Renal cortex interstitium (tissue), 15 donors: ENCODE measurements at places on chromosomes 7 and 10. TPM values are rescaled to one million over a fixed set of nuclear protein-coding genes. Genes with fewer than 3 reads are reported as not detected.

GRCh38 chr7:92044940-92045339 lies 89.3 kb downstream of the CYP51A1 start:
- no peak for DNase-seq

DNA sequence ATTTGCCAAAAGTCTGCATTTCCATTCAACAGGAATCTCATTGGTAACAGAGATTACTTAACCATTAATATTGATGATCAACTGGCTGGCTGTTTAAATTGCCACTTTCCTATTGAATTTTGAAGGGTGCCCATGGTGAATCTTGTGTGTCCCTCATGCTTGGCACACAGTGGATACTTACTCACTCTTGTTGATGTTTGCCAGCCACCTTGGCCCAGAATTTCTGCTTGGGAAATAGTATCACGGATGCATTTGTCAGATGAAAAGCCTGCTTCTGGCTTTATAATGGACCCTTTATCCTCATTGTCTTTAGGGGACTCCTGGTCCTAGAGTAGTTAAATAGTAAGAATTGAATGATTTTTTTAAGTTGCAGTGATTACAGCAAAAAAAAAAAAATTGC lies 52.0 kb downstream of the MMRN2 start:
- DNase-seq, result no peak

DNA sequence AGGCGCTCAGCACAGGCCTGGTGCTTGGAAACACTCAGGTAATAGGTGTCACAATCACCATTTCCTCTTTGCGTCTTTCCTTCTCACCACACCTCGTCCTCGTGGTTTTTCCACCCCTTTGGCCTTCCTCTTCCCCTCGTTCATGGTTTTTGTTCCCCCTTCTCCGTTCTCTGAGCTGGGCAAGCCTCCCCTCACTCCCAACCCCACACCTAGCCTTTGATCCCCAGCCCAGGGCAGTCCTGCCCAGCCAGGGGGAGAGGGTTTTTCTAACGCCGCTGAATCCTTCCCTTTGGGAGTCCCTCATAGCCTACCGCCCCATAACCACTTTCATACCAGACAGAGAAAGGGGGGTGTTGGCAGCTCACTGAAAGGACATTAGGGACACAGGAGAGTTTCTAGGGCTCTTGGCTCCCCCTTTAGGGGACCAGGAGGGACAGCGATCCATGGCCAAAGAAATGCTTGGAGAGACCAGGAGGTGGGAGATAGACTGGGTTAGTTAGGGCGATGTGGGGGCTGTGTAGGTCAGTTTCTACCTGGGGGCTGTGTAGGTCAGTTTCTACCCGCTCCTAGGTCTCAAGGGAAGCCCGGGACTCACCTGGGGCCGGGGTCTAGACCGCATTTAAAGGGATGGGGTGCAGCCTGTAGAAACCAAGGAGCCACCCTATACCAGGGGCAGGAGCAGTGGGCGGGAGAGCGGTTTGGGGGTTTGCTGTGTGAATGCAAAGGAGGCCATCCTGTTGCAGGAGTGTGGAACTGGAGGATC lies 1.4 kb downstream of the EPHB4 start:
- DNase-seq, result no peak

GRCh38 chr10:69353977-69354635 lies 62.6 kb downstream of the TACR2 start:
- no peak for DNase-seq

GRCh38 chr7:100965045-100965722 lies 4.2 kb upstream of the MUC12 start:
- no peak for DNase-seq

- no peak for DNase-seq
These were observed 3.6 kb downstream of the TEX47 start for GRCh38 chr7:88791891-88792290.

DNA sequence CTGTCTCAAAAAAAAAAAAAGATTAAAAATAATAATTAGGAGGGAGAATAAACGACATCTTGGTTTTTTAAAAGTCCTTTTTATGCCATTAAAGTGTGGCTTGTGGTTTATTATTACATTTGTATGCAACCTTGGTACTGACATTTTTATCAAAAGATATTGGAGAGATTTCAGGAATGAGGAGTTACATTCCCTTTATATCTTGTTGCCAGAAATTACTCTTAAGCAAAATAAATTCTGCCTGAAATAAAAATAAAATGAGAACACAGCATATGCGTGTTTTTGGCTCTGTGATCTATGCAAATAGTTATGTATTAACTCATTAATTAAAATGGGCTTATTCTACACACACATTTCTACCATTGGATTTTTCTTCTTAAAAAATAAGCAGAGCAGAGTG lies 202.4 kb downstream of the BICC1 start:
- DNase-seq, result no peak

DNA sequence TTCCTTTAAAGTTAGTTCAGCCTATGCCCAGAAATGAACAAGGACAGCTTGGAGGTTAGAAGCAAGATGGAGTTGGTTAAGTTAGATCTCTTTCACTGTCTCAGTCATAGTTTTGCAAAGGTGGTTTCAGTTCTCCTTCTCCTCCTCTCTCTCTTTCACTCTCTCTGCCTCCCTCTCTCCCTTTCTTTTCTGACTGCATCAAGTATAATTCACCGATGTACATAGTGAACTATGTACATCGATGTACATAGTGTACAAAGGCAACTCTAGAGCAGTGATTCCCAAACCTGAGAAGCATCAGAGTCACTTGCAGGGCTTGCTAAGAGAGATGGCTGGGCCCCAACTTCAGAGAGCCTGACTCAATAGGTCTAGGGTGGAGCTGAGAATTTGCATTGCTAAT lies 1259.7 kb downstream of the TYW1 start:
- DNase-seq, result no peak

- peak; percentile 99 for DNase-seq
These were observed 36.8 kb downstream of the MYOF start for GRCh38 chr10:93445097-93445960.

DNA sequence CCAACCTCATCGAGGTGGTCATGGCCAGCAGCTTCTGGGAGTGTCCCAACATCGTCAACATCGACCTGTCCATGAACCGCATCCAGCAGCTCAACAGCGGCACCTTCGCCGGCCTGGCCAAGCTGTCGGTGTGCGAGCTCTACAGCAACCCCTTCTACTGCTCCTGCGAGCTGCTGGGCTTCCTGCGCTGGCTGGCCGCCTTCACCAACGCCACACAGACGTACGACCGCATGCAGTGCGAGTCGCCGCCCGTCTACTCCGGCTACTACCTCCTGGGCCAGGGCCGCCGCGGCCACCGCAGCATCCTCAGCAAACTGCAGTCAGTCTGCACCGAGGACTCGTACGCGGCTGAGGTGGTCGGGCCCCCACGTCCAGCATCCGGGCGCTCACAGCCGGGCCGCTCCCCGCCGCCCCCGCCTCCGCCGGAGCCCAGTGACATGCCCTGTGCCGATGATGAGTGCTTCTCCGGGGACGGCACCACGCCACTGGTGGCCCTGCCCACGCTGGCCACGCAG lies 75.0 kb downstream of the ELFN1 start:
- DNase-seq, result no peak

DNA sequence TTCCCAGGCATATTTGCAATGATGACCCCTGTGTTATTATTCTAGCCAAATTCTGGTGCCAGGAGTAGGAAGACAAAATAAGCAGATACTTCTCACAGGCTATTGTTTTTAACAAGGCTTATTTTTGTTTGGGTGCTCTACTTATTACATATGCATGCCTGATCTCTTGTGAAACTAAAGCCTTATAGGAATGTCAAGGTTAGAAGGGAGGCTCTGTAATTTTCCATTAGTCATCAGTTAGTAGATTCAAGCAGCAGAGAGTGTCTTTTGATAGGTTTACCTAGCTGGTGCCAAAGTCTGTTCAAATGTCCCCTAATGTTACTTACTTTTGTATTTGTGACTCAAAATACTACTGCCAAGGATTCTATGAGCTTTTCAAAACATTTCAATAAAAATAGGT lies 11.7 kb upstream of the TMEM106B start:
- DNase-seq, result peak; percentile 7

DNA sequence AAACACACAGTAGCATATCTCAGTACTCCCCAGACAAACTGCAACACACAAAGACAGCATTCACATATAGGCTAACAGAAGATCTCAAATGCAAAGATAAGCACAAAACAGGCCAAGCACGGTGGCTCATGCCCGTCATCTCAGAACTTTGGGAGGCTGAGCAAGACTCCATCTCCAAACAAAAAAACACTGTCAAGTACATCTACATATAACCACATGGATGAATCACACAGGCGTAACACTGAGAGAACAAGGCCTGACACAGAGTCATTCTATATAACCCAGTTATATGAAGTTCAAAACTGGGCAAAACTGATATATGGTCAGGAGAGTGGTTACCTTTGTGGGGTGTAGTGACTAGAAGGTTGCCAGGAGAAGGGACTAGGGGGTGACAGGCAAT lies 506.4 kb downstream of the KCNMA1 start:
- no peak for DNase-seq

- DNase-seq, result no peak
These were observed 7.3 kb upstream of the KLHDC10 start for GRCh38 chr7:130063036-130063435.

GRCh38 chr7:85480666-85481065 lies 293.8 kb upstream of the SEMA3D start:
- DNase-seq, result no peak

GRCh38 chr7:112083776-112084355 lies 122.3 kb downstream of the DOCK4 start:
- no peak for DNase-seq

GRCh38 chr7:7427363-7427762 lies 108.3 kb downstream of the COL28A1 start:
- no peak for DNase-seq

- no peak for DNase-seq
These were observed 465.2 kb downstream of the NRG3 start for GRCh38 chr10:82340166-82340565.

- DNase-seq, result no peak
These were observed 507.8 kb downstream of the SORCS3 start for GRCh38 chr10:105148921-105149320.

- no peak for DNase-seq
These were observed 243.3 kb upstream of the RNF32 start for GRCh38 chr7:156397249-156397648.

DNA sequence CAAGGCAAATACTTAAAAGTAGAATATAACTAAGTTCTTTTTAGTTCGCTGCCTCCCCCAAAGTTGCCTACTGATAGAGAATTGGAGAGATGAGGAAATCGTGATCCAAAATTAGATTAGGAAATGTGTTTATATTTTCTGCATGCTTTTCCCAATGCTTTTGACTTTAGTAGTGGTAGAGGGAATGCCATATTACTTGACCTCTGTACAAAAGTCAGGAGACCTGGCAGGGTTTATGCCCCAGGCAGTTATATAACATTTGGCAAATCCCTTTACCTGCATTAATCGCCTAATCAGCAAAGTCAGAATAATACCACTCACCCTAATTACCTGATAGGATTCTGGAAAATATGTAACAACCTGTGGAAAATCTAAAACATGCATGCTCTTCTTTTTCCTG lies 142.9 kb downstream of the ANKRD30A start:
- DNase-seq, result no peak

- DNase-seq, result no peak
These were observed 17.6 kb upstream of the EXOC6 start for GRCh38 chr10:92830478-92831389.

The GPR15LG gene
- polyA plus RNA-seq, result 0.53 TPM

The CUBN gene
- 202 TPM for polyA plus RNA-seq

The GIMAP8 gene
- polyA plus RNA-seq, result 7.1 TPM

The INA gene
- polyA plus RNA-seq, result 0.64 TPM

The SUN3 gene
- polyA plus RNA-seq, result 0.58 TPM

The ANKRD61 gene
- 3.9 TPM for polyA plus RNA-seq

The CDNF gene
- 3.3 TPM for polyA plus RNA-seq

The GFRA1 gene
- polyA plus RNA-seq, result 30.2 TPM

The RET gene
- polyA plus RNA-seq, result 43.4 TPM

The C10orf67 gene
- polyA plus RNA-seq, result 2.1 TPM

The GIMAP2 gene
- 6.9 TPM for polyA plus RNA-seq

The ADCY1 gene
- 3.8 TPM for polyA plus RNA-seq

The EVX1 gene
- polyA plus RNA-seq, result 0.09 TPM

The NKX1-2 gene
- polyA plus RNA-seq, result not detected

The PILRB gene
- 37.6 TPM for polyA plus RNA-seq

The GNGT1 gene
- 0.13 TPM for polyA plus RNA-seq

The UPK3B gene
- polyA plus RNA-seq, result 2.4 TPM
